Stimulated activated CD8-positive, alpha-beta memory T cell treated with anti-CD3 and anti-CD28 coated beads, Interleukin-4, amount 100 ng/mL, for 48 hours (primary cell): ENCODE measurements at places on chromosomes 12 and 14.

- DNase-seq, result no peak
These were observed 105.8 kb upstream of the SINHCAF start for GRCh38 chr12:31431721-31432240.

DNA sequence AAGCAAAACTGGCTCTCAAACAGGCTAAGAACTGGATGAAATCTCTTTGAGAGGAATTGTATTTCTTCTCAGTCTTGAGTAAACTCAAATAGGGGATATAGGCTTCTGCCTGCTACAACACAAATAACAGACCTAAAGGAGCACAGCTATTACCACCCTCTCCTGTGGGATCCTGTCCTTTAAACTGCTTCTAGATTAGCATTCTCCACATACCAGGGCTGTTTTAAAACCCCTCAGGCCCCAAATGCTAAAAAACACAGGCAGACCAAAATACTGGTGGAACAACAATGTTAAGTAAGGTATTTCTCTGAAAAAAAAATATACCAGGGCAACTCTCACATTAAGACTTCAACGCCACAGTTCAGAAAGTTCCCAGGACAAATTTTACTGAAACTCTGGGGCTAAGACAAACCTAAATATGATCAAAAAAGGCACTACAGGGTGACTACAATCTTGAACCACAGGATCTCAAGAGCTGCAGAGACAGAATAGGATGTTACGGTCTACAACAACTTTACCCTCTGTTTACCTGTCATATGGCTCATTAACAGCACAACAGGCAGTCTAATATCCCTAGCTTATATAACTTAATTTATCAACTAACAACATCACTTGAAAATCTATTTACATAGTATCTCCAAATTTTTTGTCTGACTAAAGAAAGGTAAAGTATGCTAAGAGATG is 7.2 kb downstream of the CPNE8 start:
- DNase-seq, result no peak

GRCh38 chr14:106436310-106436905 is 910.0 kb downstream of the TMEM121 start:
- peak; percentile 84 for DNase-seq

GRCh38 chr14:41899416-41899815 is 292.7 kb downstream of the LRFN5 start:
- DNase-seq, result no peak

- DNase-seq, result no peak
These were observed 34.9 kb downstream of the WIF1 start for GRCh38 chr12:65086236-65086635.

GRCh38 chr12:112792301-112792700 is 753 bp downstream of the RPH3A start:
- DNase-seq, result no peak

DNA sequence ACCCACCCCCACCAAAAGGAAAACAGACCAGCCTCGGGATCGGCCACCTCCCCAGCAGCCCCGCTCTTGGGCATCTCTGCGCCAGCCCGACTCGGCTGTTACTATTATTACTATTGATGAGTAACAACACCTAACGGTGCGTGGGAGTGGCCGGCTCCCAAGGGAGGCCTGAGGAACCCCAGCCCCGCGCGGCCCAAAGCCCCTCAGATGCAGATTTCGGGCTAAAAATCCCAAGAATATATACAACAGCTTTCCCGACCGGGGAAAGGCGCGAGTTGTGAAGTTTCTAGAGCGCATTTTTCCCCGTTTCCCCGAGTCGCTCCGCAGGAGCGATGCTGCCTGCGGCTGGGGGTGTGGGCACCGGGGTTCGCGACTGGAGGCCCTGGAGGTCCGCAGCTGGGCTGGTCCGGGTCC is 565 bp downstream of the NT5DC3 start:
- peak; percentile 56 for DNase-seq

DNA sequence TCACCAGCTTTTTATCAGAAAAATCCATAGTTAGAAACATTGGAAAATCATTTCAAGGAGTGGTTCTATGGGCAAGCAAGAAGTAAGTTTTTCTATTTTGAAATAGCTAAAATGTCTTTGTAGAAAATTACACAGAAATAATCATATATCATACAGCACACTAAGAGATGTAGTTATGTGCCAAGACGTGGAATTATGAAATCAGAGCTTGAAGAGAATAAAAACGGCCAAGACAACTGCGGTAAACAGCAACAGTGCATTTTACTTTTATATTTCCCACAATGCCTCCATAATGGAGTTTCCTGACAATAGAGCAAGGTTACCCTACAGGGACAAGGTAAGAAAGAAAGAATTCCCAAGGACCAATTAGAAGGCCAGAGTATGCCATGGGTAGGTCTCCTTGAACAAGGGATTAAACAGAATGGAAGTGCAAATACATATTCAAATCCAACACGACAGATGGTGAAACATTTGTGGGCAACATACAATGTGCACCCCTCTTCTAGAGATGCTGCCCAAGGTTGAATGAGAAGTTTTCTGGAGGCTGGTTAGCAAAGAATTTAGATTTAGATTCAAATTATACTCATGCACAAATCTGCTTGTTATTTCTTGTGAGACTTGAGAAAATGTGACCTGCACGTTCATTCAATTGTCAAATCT is 76.1 kb upstream of the BTG1 start:
- DNase-seq, result no peak

DNA sequence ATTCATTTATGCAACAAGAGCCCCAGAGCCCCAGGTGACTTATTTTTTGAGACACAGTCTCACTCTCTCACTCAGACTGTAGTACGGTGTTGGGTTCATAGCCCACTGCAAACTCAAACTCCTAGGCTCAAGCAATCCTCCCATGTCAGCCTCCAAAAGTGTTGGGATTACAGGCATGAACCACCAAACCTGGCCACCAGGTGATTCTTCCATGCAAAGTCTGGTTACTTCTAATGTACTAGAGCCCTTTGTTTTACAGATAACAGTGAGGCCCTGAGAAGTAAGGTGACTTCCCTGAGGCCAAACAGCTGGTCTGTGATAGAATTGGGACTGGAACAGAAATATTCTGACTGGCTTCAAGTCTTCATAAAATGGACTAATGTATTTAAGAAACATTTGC is 10.0 kb upstream of the KCNK10 start:
- DNase-seq, result no peak

DNA sequence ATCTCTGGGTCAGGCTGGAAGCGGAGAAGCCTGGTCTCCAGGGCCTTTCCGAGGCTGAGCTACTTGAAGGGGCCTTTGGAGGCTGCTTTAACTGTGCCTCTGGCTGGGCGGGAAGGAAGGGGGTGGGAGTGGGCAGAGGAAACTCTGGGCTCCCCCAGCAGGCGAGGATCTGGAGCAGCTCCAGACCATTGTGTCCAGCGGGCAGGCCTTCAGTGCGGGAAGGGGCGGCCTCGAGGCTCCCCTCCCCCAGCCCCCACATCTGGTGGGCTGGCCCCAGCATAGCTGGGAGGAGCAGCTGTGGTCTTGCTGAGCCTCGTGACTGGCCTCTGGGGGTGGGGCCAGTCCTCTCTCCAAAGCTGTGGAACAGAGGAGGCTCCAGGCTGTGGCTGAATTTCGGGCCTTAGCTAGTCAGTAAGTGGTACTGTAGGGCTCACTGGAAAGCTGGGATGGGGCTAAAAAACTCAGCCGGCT is 3.4 kb downstream of the TAMALIN start:
- no peak for DNase-seq

DNA sequence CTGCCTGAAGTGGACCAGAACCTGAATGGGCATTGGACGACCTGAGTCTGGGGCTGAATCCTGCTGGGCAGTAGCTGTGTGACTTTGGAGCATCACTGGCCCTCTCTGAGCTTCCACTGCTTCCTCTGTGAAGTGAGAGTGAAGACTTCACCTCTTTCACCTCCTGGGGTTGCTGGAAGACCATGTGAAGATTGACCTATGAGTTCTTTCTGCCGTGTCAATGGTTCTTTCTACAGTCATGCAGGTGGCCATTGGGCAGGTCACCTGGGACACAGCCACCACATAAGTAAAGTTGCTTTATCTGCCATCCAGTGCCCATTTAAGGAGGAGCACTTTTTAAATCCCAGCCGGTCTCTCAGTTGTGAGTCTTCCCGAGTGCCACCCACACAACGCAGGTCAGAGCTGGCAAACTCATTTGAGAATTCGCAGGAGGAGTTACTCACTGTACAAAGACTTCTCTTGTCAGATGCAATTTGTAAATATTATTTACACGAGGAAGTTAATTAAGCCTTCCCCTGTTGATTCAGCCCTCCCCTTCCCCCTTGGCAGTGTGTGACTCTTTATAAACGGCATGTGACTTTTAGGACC is 74.8 kb upstream of the TCL1B start:
- no peak for DNase-seq

- no peak for DNase-seq
These were observed 292.3 kb upstream of the E2F7 start for GRCh38 chr12:77357655-77358054.

DNA sequence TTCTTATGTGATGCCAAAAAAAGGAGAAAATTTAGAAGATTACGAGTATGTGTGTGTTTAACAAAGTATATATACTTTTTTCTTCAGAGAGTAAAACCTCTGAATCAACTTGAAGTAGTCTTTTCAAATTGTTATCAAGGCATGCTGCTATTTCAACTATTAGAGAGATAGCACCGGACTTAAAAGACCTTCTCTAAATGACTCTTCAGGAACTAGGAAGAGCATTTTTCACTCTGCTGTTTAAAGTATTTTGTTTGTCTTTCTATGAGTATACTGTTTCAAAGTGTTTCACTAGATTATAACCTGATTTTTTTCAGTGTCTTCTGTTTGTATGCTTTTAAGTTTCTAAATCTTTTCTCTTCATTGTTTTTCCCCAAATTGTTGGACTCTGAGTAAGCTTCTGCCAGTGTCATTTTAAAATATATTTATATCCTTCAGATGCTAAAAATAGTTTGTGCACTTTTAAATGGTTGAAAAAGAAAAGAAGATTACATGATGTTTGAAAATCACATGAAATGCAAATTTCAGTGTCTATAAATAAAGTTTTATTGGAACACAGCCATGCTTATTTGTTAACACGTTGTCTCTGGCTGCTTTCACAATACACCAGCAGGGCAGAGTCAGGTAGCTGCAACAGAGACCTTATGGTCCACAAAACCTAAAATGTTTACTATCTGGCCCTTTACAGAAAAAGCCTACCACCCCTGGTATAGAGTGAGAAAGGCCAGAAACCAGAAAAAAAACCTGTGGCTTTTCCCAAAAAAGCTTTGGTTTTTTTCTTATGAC is 21.3 kb downstream of the CRADD start:
- DNase-seq, result no peak

- no peak for DNase-seq
These were observed 135.3 kb downstream of the NDUFA12 start for GRCh38 chr12:94868161-94868560.

- no peak for DNase-seq
These were observed 8.8 kb downstream of the GPR33 start for GRCh38 chr14:31479027-31479426.

DNA sequence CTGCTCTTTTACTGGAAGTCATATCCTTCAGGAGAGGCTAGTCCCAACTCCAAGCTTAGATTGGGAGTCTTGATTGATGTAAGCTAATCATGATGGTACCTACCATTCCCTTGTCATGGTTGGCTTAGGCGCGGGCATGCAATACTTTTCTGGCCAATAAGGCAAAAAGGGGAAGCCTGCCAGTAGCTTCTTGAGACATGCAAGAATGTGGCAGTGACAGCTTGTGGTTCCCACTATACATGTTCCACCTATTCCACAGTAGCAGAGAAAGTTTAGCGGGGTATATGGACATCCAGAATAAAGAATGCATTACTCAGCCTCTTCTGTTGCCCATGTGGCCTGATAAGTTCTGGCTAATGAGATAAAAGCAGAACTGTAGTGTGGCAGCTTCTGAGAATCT is 55.0 kb downstream of the AP5M1 start:
- DNase-seq, result no peak

GRCh38 chr12:52073531-52074381 is 4.0 kb downstream of the ATG101 start:
- no peak for DNase-seq

- peak; percentile 53 for DNase-seq
These were observed 5.8 kb downstream of the MARK3 start for GRCh38 chr14:103391048-103391447.

- no peak for DNase-seq
These were observed 12.2 kb upstream of the TUBA1A start for GRCh38 chr12:49200919-49201594.

DNA sequence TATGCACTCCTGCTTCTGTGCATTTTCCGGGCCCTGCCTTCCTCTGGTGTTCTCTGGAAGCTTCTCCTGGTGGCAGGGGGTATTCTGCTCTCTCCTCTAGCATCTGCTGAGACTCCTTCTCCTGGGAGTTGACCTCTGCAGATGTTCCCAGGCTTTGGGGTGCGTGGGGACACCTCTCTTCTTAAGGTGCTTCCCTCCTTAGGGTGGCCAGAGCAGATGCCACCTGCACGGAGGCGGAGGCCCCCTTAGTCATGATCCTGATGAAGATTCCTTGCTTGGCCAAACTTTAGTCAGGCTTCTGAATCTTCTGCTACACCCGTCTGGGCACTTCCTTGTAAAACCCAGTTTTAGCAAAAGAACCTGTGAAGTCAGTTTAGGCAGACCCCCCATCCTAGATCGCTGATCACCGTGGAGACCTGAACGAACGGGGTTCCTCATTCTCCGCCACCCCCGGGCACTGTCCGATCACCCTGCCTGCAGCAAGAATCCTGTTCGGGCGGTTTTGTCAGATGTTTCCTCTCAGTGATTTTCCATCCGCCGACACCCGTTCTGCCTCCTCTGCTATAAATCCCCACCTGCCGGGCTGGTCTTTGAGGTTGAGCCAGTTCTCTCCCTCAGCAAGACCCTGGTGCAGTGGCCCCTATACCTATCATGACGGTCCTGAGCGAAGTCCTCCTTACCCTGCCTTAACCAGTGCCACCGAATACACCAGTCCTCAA is 111.9 kb downstream of the CALM1 start:
- DNase-seq, result no peak

DNA sequence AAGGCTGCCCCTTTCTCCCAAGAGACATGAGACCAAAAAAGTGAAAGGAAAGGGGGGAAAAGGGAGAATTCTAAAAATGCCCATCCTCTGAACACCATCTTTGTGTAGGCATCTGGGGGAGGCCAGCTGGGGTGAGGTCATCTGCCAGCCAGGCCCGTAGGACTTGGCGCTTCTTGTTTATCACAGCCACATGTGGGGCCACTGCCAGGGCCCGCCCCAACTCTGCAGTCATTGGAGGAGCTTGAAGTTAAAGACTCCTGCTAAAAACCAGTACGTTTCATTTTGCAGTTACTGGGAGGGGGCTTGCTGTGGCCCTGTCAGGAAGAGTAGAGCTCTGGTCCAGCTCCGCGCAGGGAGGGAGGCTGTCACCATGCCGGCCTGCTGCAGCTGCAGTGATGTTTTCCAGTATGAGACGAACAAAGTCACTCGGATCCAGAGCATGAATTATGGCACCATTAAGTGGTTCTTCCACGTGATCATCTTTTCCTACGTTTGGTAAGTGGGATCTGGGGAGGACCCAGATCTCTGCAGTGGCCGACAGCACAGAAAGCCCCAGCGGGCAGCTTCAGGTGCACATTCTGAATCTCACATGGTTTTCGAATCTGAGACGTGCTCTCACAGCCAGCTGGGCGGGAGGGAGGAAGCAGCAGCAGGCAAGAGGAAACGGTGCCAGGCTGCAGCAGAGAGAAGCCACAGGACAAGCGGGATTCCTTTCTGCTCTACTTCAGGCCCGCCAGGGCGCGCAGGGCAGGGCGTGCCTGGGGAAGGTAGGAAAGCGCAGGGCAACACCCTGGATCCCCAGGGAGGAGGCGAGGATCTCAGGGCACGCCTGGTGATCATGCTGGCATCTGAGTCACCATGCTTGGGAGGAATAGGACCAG is at the start of gene P2RX7:
P2RX7 (plus strand) TSS at position 276 of the 881 bp plus-strand sequence; CDS start at position 371, 95 bp downstream.
- peak; percentile 63 for DNase-seq

GRCh38 chr12:31369712-31370521 is 44.0 kb upstream of the SINHCAF start:
- DNase-seq, result no peak
